ENCODE measurements at places on chromosomes 4 and X.

GRCh38 chr4:243426-243825 lies 61.8 kb downstream of the ZNF732 start:
- no peak for DNase-seq

- no peak for DNase-seq
Observed at GRCh38 chr4:86608757-86609375, 14.8 kb downstream of the PTPN13 start.

GRCh38 chrX:134460005-134460861 lies at the start of gene HPRT1:
Gene HPRT1 (plus strand): TSS chrX:134460165. CDS start chrX:134460312, 147 bp downstream.
- peak; percentile 86 for DNase-seq

DNA sequence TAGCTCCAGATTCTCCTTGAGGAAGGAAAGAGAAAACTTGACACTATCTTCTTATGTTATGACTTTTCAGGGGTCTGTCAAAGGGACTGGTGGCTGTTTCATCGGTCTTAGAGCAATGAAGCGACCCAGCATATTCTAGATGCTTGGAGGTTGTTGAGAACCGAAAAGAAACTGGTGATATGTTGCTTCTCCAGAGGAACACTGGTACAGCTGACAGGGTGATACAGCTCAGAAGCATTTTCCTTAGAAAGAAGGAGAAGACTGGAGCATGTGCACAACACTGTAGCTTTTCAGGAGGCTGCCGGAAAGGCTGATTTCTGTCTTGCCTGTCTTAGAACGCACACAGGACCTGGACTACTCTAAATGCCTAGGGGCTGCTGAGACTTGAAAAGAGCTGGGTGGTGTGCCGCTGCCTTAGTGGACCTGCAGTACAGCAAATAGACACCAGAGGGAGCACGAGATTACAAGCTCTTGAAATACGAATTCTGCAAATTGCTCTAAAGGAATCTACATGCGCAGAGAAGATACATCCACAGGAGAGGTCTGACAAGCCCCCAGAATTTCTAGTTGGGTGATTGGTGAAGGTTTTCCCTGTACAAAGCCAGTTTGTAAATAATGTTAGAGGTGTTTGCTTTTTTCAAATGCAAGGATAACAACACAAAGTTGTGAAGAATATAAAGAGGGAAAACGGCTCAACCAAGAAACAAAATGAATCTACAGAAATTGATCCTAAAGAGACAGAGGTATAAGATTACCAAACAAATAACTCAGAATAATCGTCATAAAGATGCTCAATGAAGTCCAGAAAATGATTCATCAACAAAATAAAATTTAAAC lies 223.1 kb upstream of the DMD start:
- DNase-seq: peak; percentile 39

DNA sequence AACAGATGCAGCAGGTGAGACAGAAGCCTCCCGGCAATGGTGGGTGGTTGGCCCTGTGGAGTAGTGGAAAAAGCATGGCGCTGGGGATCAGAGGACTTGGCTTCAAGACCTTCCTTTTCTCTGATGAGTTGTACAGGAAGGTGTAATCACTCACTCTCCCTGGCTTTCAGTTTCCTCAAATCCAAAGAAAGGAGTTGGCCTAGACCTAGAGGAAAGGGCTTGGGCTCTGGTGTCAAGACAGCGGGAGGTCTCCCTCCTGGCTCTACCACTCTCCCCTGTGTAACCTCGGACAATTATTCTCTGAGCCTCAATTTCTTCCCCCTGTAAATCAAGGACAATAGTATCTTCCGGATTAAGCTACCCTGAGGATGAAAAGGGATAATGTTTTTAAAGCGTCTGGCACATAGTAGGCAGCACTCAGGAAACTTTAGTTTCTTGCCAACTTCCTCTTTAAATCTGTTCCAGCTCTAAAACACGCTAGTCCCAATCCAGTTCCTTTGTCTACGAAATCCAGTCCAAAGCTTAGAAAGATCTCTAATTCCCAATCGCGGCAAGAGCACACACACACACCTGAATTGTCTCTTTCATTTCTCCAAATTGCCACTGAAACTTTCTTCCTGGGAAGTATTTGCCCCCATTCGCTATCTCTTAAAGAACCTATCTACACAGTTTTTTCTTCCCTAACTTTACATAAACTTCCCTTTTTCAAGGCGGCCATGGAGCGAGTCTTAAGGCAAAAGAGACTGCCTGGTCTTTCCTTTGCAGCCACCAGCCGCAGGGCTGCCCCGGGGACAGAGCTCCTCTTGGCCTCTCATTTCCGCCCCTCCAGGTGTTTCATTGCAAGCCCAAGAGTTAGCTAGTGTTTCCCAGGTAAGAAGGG lies 29.9 kb upstream of the GPC4 start:
- DNase-seq: no peak

- DNase-seq: no peak
Observed at GRCh38 chr4:122879001-122879400, 43.4 kb downstream of the NUDT6 start.

GRCh38 chr4:110193822-110194761 lies 4.3 kb downstream of the ELOVL6 start:
- peak; percentile 98 for DNase-seq
